ENCODE measurements at places on chromosomes 2 and 18.

GRCh38 chr2:5701266-5701665 is 9.1 kb downstream of the SOX11 start:
- no peak for DNase-seq

DNA sequence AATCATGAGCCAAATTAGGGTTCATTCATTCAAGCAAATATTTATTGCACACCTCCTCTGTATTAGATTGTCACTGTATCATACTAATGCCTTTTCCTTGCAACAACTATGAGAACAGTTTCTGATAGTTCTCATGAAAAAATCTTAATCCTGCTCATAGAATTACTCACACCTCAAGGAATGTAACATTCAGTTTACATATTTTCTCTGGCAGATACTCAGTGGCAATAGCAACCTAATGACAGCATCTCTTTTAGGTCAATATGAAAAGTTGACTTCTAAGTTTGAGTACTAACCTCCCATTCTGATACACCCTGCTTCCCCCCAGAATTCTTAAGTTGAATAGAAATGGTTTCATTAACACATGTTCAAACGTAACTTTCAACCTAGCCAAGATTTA is 132.0 kb downstream of the VWC2L start:
- DNase-seq: no peak

- DNase-seq: no peak
Measured at GRCh38 chr18:49650426-49650891, 88.6 kb downstream of the LIPG start.

DNA sequence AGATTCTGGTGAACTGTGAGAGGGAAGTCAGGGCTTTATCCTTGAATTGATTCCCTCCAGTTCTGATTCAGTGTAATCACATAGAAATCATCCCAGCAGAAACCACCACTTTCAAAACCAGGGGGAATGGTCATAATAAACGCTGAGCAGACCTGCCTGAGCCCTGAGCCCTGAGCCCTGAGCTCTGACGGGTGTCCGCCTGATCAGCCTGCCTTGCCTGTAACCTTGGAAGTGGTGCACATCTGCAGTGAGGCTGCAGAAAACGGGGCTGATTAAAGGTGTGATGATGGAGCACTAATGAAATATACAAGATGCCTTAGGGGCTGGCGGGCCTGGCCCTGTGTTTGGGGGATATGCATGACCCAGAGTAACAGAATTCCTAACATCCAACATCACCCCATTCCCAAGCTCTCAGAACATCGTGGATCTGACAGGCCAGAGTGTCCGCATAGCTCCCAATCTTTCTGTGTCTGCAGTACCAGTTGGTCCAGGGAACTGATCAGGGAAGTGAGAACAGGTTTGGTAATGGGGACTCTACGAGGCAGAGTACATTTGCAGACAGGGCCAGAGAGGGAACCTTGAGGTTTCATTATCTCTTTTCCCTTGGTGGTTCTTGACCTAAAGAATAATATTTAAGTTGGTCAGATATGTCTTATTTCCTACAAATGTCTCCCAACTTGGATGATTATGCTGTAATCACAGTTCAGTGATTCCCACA is 37.8 kb downstream of the KCTD18 start:
- DNase-seq: no peak
